Cardiac fibroblast (primary cell): ENCODE measurements at places on chromosomes 5 and 9.

DNA sequence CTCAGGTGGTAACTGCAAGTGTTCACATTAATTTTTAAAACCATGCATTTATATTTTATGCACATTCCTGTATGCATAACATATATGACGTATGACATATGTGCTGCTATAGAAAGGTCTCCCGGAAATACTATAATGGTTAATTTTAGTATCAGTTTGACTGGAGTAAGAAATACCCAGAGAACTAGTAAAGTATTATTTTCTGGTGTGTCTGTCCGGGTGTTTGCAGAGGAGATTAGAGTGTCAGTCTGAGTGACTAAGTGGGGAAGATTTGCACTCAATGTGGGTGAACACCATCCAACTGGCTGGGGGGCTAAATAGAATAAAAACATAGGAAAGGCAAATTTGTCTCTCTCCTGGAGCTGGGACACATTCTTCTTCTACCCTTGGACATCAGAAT, 26.9 kb downstream of the UIMC1 start:
- DNase-seq: no peak

DNA sequence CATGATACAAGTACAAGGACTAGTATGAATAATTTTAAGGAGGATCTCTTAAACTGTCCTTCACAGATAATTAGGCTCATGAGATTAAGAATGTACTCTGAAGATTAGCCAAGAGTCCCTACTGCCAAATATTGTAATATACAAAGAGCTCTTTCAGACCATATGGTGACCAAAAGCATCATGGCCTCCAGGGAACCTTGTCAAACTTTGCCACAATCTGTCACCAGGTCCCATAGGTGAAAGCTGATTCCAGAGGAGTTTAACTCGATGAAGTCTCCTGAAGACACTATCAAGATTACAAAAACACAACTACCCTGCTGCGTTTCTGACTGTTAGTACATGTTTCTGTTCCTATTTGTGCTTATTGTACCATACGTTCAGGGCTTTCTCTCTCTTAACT, 395.4 kb upstream of the ITGA1 start:
- no peak for DNase-seq

DNA sequence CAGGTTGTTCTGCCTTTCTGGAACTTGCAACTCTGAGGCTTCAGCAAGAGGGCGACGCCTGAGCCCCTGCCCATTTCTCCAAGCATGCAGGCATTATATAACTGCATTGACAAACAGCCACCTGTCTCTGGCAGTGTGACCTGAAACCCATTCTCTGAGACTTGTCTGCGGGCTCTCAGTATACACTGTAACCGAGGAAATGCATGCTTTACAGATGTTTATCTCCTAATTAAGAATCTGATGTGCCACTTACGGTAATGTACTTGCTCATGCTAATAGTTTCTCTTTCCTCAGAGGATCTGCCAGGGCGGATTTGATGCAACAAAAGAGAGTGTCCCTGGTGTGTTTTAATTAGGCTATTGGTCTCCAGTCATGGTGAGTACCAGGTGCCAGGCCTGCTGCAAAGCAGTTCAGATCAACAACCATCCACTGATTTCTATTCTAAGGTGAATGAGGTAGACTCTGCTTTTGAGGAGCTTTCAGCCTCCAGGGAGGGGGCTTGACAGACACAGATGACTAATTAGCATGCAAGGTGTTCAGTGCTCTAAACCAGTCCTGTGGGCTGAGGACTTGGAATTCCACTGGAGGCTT, 593.7 kb upstream of the KLF4 start:
- no peak for DNase-seq

DNA sequence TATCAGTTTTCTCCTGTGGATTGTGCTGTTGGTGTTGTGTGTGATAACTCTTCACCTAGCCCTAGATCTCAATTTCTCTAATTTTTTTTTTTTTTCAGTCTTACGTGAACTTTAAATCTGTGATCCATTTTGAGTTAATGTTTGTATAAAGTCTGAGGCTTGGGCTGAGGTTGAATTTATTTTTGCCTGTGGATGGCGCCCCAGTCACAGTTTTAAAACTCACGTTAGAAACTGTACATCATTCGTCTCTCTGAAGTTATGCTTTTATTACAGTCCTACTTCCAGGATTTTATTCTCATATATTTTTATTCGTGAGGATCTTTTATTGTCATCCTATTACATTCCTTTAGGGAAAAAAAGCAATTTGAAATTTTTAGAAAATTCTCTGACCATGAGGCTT, 103.1 kb downstream of the EHMT1 start:
- no peak for DNase-seq

GRCh38 chr5:141223112-141223783, at the start of gene PCDHB14:
PCDHB14 (plus strand) TSS chr5:141223343; CDS start chr5:141223506, 163 bp downstream.
- DNase-seq: peak; percentile 41

GRCh38 chr9:27504259-27504658, 19.8 kb upstream of the IFNK start:
- no peak for DNase-seq

DNA sequence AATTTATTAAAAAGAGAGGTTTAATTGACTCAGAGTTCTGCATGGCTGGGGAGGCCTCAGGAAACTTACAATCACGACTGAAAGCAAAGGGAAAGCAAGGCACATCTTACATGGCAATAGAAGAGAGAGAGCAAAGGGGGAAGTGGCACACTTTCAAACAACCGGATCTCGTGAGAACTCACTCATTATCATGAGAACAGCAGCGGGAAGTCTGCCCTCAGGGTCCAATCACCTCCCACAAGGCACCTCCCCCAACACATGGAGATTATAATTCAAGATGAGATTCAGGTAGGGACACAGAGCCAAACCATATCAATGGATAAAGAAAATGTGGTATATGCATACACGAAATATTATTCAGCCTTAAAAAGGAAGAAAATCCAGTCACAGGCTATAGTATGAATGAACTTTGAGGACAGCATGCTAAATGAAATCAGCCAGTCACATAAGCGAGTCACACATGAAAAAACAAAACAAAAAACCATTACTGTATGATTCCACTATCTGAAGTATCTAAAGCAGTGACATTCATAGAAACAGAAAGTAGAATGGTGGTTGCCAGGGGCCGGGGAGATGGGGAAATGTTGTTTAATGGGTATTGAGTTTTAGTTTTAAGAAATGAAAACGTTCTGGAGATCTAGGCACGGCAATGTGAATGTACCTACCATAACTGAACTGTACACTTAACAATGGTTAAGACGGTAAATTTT, 83.4 kb upstream of the PCA3 start:
- DNase-seq: no peak

DNA sequence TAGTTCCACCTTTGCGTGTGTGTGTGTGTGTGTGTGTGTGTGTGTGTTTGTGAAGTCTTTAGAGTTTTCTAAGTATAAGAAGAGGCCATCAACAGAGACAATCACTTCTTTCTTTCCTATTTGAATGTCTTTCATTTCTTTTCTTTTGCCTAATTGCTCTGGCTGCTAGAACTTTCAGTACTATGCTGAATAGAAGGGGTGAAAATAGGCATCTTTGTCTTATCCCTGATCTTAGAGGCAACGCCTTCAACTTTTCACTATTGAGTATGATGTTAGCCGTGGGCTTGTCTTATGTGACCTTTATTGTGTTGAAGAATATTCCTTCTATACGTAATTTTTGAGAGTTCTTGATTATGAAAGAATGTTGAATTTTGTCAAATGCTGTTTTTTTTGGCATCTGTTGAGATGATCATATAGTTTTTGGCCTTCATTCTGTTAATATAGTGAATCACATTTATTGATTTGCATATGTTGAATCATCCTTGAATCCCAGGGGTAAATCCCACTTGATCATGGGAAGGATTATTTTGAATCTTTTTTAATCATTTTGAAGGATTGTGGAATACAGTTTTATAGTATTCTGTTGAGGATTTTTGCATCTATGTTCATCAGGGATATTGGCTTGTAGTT, 134.8 kb upstream of the CD180 start:
- no peak for DNase-seq

GRCh38 chr9:87766697-87767096, 40.8 kb downstream of the CTSL start:
- no peak for DNase-seq

DNA sequence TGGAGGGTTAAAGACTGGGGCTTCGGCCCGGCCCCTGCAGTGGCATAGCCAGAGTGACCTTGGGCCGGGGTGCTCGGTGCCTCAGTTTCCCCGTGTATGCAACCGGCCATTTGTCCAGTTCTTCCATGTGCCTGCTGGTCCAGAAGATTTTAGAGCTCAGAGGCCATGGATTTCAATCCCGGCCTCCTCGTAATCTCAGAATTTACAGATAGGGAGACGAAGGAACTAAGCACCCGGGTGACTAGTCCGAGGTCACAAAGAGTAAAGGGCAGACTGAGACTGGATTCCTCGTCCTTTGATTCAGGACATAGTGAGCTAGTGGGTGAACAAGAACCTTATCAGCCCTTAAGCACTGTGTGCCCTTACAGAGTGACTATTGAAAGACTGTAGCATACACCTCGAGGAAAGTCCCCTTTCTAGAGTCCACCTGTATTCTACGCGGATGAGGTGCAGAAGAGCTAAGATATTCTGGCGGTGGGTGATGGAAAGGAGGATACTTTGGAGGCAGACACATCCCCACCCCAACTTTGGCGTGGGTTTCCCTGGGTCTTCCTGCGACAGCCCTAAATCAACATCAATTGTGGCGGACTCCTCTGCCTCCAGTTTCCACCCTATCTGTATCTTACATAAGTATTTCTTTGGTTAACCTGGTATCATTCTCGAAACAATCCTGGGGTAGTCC, 597 bp downstream of the SLC31A1 start:
- no peak for DNase-seq

DNA sequence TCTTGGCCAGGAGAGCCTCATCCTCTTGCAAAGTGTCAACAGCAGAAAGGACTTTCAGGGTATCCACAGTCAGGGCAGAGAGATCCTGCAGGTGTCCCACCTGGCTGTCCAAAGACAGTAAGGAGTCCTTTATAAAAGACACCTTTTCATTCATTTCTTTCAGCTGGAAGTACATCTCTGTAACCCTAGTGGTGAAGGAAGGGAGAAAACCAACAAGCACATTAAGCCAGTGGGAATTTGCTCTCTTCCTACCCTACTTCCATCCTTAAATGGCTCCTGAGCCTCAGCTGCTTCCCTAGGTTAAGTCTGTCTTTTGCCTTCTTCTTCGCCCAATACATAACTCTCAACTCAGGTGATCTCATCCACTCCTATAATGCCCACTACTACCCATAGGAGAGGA, 124.8 kb downstream of the TRPM6 start:
- DNase-seq: no peak

DNA sequence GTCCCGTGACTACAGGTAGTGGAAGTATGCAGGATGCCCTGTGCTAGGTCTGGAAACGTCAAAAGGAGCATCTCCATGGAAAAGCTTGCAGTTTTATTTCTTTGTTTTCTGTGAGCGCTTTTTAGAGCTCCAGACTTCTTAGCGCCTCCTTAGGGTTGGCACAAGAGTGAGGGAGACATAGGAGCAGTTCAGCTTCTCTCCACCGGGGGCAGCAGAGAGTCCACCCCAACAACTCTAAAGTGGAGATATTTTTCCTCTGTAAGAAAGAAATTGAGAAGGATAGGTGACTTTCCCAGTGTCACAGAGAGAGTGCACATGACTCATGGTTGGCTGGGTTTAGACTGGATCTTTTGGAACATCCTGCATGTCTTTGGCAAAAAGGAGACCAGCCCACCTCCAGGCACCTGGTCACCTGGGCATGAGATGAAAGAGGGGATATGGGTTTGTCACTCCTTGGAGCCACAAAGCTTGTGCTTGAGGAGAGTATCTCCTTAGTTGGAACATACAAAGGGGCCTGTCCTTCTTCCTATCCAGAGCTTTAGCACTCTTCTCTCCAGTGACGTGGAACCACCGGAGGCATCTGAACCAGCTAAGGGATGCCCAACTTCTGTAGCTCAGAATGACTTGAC, 637.7 kb downstream of the SEMA5A start:
- DNase-seq: peak; percentile 53

- no peak for DNase-seq
These were observed 373.5 kb downstream of the KIAA0825 start for GRCh38 chr5:94244921-94245320.

GRCh38 chr5:159336586-159336985, 6.3 kb upstream of the IL12B start:
- DNase-seq: no peak

DNA sequence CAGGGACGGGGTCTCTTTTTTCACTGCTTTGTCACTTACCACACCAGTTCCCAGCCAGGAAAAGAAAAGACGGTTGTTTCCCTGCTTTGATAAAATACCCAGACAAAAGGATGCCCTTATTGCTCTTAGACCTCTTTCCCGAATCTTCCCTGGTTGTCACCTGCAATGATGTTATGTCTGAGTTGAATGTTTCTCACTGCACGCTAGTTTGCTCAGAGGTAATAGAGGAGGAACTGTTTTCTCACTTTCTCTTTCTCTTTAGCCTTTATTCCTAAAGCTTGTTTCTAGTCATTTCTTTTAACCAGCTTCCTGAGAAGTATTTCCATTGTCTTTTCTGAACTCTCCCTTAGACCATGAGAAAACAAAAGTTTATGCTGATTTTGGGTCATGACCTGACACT, 32.9 kb downstream of the ACER2 start:
- DNase-seq: no peak

DNA sequence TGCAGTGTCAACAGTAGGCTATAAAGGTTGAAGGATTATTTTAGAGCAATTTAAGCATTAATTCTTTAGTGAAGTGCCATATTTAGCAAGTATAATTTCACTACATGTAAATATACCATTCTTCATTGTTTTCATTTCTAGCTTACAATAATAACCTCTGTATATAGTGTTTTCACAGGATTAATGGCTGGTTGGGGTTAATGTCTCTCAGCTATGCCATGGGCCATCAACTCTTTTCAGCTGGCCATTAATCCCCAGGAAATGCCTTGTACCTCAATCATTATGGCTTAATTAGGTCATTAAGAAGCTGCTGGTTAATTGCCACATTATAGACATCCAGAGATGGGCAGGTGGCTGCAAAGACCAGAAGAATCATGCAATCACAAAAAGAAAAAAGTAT, 715.1 kb downstream of the MAT2B start:
- no peak for DNase-seq

DNA sequence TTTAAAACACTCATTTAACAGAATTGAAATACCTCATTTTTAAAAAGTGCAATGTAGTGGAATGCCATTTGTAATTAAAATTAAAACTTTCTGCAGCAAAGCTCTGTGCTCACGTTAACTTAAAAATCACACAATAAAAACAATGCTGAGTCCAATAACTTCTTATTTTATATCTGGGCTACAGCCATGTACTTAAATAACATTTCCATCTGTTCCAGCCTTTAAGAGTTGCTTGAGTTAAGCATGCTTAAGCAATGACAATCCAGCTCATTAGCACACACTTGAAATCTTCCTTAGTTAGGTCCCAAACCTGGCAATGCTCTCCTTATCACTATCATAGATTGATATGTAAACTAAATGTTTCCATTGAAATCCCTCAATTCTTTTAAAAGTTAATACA, 132.3 kb upstream of the CDH12 start:
- DNase-seq: no peak

DNA sequence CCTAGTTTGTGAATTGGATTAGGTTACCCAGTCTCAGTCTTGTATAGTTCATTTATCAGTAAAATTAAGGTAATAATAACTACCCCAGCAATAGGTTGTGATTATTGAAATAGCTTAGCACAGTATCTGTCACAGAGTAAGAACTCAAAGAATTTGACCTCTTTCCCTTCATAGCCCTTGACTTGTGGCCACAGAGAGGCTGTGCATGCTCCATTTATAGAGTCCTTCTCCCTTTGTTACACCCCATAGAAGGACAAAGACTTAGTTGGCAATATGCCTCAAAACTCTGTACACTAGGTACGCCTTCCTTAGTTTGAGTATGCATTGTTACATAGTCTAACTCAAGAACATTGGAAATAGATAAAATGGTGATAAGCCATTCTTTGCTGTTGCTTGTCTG, 257.2 kb downstream of the KCTD16 start:
- peak; percentile 5 for DNase-seq
